Stimulated activated CD8-positive, alpha-beta memory T cell treated with anti-CD3 and anti-CD28 coated beads, Interleukin-7, amount 100 ng/mL, for 48 hours (primary cell): ENCODE measurements at places on chromosomes 11 and 22.

- DNase-seq, result no peak
These were observed 86.6 kb downstream of the TSPAN18 start for GRCh38 chr11:44813401-44813800.

GRCh38 chr22:35054064-35054463 is 11.9 kb upstream of the ISX start:
- DNase-seq, result no peak

- DNase-seq, result no peak
These were observed 22.7 kb downstream of the TCIRG1 start for GRCh38 chr11:68061508-68061907.

DNA sequence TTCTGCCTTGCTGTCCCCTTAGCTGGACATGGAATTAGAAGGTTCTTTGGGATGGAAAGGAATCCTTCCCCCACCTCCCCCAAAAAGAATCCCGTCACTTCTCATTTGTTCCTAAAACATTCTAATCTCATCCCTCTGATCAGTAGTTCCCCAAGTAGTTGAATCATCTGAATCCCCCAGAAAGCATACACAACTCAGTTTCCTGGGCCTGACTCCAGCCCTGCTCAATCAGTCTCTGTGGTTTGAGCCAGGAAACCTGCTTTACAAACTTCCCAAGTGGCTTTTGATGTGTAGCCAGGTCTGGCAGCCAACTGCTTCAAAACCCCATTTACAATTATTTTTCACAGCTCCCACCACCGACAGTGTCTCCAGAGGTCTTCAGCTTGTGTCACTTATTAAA is 20.2 kb downstream of the C22orf31 start:
- DNase-seq, result no peak

DNA sequence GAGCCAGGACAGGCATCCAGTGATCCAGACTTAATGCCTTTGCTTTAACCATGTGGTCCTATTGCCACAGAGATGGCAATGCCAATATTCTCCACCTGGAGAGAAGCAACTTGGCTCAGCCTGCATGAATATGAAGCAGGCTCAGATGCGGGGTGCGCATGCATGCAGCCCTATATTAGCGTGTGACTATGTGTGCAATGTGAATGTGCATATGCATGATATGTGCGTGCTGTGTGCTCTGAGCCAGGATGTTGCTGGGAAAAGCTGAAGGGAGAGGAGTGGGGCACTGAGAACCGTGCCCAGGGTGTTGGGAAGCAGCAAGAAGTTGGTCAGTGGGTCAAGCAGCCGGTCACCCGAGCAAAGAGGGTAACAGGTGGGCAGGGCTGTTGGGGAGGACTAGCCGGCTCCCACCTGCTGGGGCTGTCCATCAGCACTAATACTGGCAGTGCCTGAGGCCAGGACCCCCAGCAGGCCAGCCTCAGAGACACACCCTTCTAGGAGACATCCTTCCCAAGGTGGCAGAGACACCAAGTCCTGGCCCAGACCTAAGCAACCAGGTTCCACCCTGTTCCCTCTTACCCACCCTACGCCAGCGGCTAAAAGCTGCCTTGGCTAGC is 24.8 kb upstream of the MYOD1 start:
- no peak for DNase-seq

- DNase-seq, result no peak
These were observed 46.6 kb downstream of the BMAL1 start for GRCh38 chr11:13324141-13324540.

DNA sequence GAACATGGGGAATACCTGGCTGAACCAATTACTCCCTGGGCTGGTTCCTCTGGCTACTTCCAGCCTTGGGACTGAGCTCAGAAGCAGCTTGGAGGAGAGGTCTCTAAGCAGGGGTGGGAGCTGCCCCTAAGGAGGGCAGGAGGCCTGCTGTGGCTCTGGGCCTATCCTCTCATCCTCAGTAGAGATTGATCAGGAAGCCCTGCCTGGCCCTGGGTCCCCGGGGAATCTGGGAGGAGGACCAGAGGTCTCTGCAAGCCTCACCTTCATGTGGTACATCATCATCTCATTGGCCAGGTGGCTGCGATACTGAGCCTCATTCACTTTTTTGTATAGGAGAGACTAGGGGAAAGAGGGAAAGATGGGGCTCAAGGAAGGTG is 91.1 kb downstream of the PDE2A start:
- no peak for DNase-seq

- no peak for DNase-seq
These were observed 264.1 kb downstream of the MN1 start for GRCh38 chr22:27537501-27537900.

DNA sequence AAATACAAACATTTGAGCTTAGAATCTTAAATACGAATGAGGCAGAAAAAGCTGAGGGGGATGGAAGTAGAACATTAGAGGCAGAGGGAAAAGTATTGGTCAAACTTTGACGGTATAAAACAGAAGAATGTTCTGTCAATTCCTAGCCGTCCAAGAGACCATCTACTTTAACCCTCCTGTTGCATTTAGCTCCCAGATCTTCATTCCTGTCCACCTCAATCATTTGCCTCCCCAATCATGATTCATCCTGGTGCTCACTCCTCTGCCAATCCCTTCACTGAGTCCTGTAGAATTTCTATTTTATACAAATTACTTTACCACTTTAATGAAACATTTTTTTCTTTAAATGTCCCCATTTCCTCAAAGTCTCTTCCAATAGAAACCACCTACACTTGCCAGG is 28.2 kb downstream of the C2CD3 start:
- DNase-seq, result no peak

DNA sequence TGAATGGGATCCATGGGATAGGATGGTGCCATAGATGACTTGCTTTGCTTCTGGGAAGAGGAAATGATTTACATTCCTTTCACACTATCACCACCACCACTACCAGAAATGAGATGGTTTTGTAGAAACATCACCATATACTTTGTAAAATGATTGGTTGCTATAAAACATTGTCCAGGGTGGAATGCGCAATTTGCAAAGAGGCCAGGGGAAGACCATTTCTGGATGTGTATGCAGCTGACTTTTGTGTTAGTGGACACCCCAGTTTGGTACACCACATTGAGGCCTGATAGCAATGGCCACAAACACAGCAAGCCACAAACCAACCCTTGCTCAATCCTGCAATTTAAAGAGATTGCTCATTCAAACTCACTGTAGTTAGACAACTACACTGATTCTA is 56.7 kb upstream of the RCN1 start:
- no peak for DNase-seq

GRCh38 chr22:46993633-46994032 is 231.2 kb downstream of the TBC1D22A start:
- DNase-seq, result no peak

GRCh38 chr22:46113910-46114517 is 36.3 kb upstream of the PPARA start:
- no peak for DNase-seq

DNA sequence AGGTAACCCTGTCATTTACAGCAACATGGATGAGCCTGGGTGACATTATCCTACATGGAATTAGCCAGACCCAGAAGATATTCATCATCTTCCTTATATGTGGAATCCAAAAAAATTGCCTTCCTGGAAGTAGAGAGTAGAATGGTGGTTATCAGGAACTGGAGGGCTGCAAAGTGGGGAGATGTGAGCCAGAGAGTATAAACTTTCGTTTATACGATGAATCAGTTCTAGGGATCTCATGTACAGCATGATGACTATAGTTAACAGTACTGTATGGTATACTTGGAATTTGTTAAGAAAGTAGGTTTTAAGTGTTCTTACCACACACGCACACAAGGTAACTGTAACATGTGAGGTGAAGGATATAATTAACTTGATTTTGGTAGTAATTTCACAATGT is 79.1 kb downstream of the TBC1D22A start:
- no peak for DNase-seq

DNA sequence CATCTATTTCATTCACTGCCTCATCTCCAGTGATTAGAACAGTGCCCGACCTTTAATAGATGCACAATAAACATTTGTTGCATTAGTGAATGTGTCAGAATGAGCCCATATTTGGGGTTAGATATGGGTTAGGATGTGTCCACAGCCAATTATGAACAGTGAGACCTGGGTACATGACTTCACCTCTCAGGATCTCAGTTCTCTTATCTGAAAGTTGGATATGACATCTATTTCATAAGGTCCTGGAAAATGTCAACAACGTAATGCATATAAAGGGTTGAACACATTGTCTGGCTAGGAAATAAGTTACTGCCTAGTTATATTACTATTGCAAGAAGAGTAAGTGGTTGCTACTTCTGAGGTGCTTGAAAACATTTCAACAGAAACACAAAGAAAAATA is 79.7 kb upstream of the LDLRAD3 start:
- DNase-seq, result no peak

DNA sequence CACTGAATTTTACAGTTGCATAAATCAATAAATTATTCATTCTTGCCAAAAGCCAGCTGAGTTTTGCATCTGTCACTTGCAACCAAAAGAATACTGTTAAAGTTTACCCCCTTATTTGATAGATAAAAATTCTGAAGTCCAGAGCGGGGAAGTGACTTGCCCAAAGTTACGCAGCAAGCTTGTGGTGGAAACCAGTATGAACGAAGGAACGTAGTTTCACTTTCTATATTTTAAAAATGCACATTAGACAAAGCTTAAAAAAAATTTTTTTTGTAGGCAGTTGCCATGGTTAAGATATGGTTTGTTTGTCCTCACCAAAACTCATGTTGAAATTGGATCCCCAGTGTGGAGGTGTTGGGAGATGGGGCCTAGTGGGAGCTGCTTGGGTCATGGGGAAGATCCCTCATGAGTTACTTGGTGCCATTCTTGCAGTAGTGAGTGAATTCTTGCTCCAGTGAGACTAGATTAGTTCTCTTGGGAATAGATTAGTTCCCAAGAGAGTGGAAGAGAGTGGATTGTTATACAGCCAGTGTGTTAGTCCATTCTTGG is 46.3 kb upstream of the SEZ6L start:
- no peak for DNase-seq

DNA sequence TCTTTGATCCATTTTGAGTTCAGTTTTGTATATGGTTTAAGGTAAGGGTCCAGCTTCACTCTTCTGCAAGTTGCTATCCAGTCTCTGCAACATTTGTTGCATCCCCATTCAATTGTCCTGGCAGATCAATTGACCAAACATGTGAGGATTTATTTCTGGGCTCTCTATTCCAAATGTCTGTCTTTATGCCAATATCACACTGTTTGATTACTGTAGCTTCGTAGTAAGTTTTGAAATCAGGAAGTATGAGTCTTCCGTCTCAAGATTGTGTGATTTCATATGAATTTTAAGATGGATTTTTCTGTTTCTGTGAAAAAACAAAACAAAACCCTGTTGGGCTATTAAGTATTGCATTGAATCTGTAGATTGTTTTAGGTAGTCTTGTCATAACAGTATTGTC is 17.0 kb downstream of the APLP2 start:
- no peak for DNase-seq
